ENCODE measurements at places on chromosomes 3 and 15.
A peak's percentile ranks its signal among the peaks of the same experiment; 100 is the strongest.

DNA sequence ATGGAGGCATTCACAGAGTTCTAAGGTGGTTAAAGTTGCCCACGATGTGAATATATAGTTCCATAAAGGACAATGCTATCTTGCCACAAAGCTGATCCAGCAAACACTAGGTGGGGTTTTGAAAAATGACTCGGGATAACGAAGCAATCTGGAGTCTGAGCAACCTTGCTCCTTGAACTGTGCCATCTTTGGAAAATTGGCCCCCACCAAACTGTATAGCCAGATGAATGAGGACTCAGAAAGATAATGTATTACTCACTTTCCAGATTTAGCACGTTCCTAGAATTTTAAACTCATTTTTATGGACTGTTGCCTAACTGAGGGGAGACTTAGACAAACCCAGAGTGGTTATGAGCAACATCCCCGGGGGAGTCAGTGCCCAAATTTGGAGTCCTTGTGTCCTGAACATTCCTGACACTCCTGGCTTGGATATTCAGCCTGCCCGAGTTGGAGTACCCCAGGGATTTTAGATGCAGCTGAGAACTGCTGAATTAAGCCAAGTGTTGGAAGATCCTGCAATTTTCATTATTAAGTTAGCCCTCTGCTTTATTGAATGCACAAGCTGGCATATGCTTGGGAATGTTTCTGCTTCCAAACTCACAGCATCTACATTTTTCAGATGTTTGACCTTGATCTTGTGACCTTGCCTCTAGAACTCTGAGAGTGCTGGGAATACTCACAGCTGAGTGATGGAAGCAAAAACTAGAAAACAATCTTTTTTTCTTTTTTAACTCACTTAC, 8.8 kb upstream of the MAGI1 start:
- no peak for DNase-seq

GRCh38 chr15:70339571-70340493, 242.1 kb upstream of the TLE3 start:
- peak; percentile 5 for DNase-seq

DNA sequence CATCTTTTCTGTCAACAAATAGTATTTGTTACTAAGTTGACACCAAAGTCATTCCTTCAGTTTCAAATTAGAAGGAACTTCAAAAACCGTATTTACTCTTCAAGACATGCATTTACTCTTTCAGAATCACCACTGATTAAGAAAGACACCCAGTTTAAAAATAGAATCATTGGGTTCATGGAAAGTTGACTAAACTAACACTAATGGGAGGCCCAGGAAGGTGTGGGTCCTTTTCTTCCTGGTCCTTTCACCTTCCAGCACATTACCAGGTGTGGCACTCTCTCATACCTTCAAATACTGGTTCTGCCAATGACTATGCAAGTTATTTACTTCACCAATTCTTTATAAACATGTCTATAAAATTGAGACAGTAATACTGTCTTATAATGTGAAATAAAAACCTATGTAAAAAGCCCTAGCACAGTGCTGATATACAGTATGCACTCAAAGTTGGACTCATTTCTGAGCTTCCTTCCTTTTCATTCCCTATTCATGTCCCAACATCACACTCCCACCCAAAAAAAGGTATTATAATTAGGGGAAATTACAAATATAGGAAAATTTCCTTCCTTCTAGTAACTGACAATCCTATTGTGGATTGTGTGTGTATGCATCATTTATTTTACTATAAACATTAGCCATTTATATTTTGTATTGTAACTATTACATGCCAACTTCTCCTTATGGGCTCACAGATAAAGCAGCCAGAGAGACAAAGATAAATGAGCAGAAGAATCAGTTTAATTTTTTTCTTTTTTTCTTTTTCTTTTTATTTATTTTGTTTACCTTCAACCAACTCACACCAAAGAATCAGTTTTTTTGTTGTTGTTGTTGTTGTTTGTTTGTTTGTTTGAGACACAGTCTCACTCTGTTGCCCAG, 48.9 kb downstream of the LRRFIP2 start:
- DNase-seq, result no peak

- no peak for DNase-seq
Measured at GRCh38 chr3:66182246-66182645, 38.6 kb upstream of the SLC25A26 start.

DNA sequence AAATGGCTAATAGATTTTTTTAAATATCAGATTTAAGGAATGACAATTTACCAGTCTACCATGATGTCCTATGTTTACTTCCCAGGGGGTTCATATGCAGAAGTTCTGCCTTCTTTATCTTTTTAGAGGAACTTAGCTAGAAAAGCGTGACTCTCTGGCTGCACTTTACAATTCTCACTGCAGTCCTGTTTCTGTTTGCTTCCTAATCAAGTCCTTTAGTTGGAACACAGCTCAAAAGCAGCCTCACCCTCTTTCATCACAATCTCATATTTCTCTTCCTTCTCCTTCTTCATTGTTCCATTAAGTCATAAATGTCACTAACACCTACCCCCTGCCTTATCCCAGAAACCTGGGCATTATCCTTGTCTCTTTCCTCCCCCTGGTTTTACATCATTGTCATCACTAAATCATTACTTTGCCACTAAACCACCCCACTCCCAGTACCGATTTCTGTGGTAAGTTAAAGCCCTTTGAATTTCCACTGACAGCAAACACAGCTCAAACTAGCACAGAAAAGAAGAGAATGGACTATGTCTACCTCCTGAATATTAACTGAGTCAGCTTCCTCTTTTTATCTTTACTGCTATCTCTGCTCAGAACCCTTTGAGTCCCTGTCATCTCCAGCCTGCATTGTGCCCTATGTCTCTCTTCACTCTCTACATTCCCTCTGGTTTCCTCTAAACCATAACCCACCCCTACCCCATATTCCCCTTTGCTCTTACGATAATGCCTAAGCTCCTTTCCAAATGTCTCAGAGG, 13.8 kb upstream of the PPP4R2 start:
- no peak for DNase-seq

- no peak for DNase-seq
Measured at GRCh38 chr15:42191610-42192346, 16.3 kb downstream of the VPS39 start.

- no peak for DNase-seq
Measured at GRCh38 chr15:75420698-75421097, 30.8 kb downstream of the SIN3A start.

DNA sequence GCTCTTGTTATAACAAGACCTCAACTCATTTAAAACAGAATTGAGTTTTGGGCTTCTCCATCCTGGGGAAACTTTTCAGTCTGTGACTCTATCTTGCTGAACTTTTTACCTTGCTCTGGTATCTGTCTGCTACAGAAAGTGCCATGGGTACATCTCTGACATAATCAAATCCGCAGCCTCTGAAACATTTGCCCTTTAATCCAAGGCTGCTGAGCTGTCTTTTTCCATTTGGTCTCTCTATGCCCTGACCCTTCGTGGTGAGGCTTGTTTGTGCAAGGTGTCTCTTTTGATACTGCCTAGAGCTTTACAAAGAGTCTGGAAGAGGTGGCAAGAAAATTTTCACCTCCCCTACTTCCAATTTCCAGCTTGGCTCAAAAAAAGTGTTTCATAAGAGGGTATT, 11.3 kb downstream of the TMEM108 start:
- DNase-seq, result no peak

GRCh38 chr15:68479406-68479805, 47.4 kb upstream of the ITGA11 start:
- no peak for DNase-seq

GRCh38 chr15:43792761-43793476, 799 bp downstream of the SERF2 start:
- DNase-seq, result no peak

- no peak for DNase-seq
Measured at GRCh38 chr3:100697723-100698285, 11.5 kb upstream of the TFG start.

- peak; percentile 21 for DNase-seq
Measured at GRCh38 chr3:36540888-36541518, 160.7 kb downstream of the STAC start.

All from common myeloid progenitor, CD34-positive (primary cell).